ENCODE measurements at places on chromosomes 5 and 9.
A peak's percentile ranks its signal among the peaks of the same experiment; 100 is the strongest.

DNA sequence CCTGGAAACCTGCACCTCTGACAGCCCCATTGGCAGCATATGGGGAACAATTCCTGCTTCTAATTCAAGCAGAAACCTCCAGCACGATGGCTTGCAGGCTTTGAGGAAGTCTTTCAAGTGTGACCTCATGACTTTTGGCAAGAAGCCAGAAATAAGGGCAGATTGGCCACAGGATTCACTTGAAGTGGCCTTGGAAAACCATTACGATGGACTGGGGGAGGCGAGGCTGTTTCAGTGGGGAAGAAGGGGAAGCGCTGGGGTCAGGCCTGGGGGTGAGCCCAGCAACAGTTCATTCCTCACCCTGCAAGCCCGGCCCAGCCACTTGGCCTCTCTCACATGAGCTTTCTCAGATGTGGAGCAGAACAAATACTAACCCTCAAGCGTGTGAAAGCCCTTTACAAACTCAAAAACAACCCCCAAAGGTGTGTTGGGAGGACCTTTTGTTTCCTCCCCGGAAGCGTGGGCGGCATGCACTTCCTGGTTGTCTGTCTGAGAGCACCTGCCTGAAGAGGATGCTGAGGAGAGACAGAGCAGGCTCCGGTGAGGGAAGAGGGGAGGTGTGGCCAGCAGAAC lies 26.9 kb upstream of the EEIG1 start:
- peak; percentile 75 for DNase-seq

DNA sequence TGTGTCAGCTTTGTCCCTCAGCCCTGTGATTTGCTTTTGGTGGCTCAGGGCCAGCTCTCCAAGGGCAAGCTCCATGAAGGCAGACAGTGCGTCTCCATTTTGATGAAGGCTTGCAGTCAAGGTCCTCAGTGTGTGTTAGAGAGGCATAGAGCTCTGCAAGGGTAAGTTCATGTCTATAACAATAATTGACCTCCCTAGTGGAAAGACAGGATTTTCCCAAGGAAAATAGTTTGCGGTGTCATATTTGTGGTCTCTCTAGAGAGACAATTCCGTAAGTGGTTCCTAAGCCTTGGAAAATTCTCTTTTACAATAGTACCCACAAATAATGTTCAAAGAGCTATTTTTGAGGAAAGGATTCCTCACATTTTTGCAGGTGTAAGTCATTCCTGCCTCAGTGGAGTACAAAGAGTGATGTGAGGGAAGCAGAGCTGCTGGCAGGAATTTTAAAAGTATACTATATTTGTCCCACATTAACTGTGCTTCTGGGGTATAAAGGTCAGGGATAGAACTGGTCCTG lies 40.2 kb downstream of the SLC1A3 start:
- DNase-seq, result no peak

DNA sequence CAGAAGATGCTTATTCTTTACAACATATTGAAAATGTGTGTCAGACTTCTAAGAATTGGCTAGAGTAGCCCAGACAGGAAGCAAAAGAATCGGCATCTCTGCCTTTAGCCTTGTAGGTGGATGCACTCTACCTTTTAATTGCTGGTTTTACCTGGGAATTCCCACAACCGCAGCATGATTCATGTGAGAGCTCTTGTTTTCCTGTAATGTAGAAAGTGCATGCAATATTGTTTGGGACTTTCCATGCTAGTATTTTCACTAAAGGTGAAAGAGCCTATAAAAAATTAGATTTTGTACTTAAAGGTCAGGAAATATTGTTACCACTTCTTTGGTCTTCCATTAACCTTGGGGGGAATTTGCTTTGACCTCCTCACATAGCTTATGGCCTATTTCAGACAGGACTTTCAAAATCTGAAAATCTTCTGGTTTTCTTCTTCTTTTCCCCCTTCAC lies 89.8 kb downstream of the NTRK2 start:
- DNase-seq, result peak; percentile 15

- no peak for DNase-seq
Observed at GRCh38 chr5:84779186-84779585, 394.5 kb upstream of the EDIL3 start.

DNA sequence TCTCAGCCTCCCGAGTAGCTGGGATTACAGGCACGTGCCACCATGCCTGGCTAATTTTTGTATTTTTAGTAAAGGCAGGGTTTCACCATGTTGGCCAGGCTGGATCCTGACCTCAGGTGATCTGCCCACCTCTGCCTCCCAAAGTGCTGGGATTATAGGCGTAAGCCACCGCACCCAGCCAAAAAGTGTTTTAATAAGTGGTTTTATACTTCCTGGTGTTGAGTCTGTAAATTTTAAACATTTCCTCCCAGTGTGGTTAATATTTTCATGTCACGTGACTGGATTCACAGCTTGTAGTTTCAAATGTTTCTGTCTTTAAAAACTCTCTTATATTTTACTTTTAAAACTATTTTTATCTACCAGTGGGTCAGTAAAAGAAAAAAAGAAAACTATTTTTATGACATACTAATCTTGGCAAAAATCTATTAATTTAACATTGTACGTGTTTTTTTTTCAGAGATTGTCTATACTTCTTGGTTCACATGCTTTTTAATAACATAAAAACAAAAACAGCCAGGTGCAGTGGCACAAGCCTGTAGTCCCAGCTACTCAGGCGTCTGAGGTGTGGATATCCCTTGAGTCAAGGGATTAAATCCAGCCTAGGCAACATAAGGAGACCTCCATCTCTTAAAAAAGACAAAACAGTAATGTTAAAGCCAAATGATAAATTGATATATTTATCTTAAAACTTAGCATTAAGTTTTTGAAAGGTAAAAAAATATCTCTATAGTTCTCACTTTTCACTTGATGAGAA lies 117.1 kb downstream of the DMXL1 start:
- no peak for DNase-seq

GRCh38 chr9:21803649-21804048 lies 1.2 kb downstream of the MTAP start:
- DNase-seq, result no peak

DNA sequence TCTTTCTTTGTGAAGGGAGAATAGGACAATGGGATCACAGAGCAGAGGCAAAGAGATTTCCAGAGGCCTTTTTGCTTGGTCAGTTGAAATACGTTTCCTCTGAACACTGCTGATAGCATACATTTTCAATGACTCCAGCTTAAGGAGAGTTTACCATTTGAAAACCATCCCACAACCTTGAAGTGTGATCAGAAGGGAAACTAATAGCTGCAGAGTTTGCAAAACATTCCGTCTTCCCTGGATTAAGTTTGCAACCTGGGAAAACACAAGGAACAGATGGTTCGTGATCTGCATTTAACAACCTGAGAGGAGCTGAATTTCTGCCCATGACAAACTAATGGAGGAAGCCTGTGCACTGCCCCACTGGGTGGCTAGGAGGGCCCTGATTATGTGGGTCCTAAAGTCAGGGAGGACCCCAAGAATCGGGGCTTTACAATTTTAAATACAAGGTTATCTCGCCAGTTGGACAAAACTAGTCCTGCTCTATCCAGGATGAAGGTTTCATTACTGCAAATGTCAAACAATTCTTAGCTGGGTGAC lies 35.6 kb downstream of the MTX3 start:
- no peak for DNase-seq

- DNase-seq, result no peak
Observed at GRCh38 chr9:133995012-133995896, 3.1 kb upstream of the VAV2 start.

GRCh38 chr9:137172901-137173795 lies 1.3 kb upstream of the TMEM210 start:
- no peak for DNase-seq

DNA sequence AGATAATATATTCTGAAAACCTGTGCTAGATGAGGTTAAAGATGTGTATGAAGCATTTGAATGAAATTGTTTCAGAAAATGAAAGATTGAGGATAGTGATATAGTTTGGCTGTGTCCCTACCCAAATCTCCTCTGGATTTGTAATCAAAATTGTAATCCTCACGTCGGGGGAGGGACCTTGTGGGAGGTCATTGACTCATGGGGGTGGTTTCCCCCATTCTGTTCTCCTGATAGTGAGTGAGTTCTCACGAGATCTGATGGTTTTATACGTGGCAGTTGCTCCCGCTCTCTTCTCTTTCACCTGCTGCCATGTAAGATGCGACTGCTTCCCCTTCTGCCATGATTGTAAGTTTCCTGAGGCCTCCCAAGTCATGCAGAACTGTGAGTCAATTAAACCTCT lies 2.0 kb upstream of the TEX48 start:
- no peak for DNase-seq

- no peak for DNase-seq
Observed at GRCh38 chr9:109789971-109790370, 10.0 kb downstream of the PALM2AKAP2 start.

DNA sequence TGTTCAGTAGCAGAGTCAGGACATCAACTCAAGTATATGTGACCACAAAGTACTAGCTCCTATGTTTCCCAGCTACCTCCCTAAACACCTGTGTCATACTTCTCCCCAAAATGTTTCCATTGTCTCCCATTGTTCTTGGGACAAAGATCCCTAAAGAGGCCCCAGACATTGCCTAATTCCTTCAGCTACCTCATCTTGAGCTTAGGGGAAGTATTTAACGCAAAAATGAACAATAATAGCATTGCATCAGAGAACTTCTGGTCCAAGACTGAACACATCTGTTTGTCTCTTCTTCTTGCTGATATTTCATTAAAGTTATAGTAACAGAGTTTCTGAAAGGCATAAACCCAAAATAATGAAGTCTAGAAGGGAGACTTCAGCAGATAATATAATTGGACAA lies 430.8 kb downstream of the MTRR start:
- DNase-seq, result no peak

DNA sequence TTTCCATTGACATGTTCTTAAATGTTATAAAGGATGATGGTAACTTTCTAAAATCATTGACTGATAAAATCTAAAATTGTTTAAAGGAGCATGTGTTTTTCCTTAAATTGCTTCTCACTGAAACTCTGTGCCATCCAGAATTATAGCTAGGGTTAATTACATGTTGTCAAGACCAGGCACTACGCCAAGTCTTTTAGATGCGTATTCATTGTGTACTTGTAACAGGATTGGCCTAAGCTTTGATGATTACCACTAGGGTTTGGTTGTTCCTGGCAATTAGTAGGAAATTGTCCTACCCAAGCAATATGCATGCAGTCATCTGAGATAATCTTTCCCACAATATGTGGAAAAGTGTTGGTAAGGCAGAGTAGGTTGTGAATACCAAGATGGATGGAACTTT lies 43.8 kb downstream of the PRKACG start:
- no peak for DNase-seq

DNA sequence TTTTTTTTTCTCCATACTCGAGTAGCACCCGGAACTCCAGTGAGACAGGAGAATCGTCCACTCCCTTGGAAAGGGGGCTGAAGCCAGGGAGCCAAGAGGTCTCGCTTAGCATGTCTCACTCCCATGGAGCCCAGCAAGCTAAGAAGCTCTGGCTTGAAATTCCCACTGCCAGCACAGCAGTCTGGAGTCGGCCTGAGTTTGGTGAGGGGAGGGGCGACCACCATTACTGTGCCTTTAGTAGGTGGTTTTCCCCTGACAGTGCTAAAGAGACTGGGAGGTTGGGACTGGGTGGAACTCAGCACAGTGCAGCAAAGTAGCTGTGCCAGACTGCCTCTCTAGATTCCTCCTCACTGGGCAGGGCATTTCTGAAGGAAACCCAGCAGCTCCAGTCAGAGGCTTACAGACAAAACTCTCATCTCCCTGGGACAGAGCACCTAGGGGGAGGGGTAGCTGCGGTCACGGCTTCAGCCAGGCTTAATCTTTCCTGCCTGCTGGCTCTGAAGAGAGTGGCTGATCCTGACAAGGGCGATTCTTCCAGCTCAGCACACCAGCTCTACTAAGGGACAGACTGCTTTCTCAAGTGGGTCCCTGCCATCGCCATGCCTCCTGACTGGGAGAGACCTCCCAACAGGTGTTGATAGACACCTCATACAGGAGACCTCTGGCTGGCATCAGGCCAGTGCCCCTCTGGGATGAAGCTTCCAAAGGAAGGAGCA lies 414.5 kb upstream of the ZNF608 start:
- DNase-seq, result no peak

DNA sequence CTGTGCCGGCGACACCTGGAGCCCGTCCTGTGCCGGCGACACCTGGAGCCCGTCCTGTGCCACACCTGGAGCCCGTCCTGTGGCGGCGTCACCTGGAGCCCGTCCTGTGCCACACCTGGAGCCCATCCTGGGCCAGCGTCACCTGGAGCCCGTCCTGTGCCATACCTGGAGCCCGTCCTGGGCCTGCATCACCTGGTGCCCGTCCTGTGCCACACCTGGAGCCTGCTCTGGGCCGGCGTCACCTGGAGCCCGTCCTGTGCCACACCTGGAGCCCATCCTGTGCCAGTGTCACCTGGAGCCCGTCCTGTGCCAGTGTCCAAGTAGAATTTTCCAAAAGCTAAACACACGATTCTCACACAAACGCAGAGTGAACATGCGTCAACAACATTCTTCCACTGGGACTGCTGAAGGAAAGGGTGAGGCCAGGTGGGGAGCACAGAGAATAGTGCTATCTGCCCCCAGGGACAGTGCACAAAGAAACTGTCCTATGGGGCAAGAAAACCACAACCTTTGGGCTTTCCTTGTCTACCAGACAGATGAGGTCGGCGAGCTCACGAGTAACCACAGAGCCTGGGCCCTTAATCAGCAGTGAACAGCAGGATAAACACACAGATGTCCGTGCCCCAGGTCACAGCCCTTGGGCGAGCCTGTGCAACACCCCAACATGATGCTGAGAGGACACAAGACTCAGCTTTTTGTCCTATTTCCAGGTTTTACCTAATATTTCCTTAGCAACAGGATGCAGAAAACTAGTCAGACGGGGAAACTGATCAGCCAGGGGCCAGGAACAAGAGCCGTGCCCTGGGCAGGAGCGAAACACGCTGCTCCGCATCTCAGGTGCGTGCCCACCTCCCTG lies 7.9 kb downstream of the QSOX2 start:
- DNase-seq, result no peak

DNA sequence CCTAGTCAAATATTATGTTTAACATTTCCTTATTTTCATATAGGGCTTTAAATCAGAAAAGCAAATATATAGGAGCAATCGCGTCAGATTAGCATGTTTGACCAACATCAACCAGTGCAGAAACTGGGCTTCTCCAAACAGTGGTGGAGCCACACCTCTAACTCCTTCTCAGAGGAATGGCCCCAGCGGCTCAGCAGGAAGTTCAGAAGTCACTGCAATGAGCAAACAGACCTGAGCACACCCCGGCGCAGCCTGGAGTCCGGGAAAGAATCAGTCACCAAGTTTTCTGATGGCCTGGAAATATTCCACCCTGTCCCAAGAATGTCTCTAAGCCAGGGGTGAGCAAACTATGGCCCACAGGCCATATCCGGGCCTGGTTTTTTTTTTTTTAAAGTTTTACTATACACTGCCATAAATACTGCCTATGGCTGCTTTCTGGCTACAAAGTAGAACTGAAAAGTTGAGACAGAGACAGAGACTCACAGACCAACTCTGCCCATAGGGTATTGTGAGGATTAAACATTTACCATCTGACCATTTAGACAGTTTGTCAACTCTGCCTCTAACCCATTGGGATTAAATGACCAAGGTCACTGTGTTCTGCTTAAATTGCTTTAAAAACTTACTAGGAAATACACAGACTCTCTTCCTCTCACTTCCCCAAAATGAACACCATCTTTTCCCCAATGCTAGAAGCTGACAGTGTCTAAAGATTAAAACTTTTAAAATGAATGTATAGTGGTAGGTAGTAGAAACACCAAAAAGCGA lies 5.4 kb downstream of the GOLM1 start:
- DNase-seq, result no peak

GRCh38 chr9:105883847-105884246 lies 189.5 kb downstream of the TMEM38B start:
- DNase-seq, result no peak

- DNase-seq, result no peak
Observed at GRCh38 chr5:158450751-158451171, 591.8 kb upstream of the CLINT1 start.

All from T-helper 17 cell (primary cell).